ENCODE measurements at places on chromosomes 6 and 20.

GRCh38 chr20:53929974-53930650 lies 140.3 kb downstream of the BCAS1 start:
- no peak for DNase-seq

DNA sequence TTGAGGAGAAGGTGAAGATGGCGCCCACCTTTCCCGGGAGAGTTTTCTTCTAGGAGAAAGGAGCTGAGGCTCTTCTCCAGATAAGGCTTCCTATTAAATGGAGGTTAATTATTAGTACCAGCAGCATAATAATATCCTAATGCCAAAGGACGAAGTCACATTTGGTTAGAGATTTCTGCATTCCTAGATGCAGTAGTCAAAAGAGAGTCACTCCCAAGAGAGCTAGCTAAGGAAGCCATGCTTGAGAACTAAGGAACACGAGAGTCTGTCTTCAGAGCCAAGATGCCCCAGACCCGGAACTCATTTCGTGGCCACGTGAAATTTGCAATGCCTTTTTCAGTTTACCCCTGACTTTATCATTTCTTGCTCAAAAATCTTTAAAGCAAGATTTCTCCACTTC lies 132.7 kb downstream of the TSHZ2 start:
- no peak for DNase-seq

DNA sequence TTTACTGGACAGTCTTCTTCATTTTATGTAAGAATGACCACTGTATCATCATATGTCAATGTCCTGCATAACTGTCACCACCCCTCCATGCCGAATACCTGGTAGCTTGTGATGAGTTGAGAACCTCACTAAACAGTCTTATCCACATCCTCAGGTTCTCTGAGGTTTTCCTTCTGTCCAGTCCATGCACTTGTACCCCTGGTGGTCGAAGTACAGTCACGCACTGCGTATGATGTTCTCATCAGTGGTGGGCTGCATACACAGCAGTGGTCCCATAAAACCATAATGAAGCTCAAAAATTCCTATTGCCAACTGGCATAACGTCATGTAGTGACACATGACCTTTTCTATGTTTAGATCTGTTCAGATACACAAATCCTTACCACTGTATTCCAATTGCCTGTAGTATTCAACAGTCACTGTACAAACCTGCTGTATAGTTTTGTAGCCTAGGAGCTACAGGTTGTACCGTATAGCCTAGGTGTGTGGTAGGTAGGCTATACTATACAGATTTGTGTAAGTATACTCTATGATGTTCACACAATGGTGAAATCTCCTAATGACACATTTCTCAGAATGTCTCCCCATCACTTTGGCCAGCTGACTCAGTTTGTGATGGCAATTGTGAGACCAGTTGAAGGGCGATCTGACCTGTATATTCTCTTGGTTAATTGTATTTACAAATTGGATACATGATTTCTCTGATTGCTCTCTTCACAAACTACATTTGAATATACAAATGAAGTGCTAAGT lies 31.3 kb upstream of the SDCBP2 start:
- DNase-seq, result no peak

DNA sequence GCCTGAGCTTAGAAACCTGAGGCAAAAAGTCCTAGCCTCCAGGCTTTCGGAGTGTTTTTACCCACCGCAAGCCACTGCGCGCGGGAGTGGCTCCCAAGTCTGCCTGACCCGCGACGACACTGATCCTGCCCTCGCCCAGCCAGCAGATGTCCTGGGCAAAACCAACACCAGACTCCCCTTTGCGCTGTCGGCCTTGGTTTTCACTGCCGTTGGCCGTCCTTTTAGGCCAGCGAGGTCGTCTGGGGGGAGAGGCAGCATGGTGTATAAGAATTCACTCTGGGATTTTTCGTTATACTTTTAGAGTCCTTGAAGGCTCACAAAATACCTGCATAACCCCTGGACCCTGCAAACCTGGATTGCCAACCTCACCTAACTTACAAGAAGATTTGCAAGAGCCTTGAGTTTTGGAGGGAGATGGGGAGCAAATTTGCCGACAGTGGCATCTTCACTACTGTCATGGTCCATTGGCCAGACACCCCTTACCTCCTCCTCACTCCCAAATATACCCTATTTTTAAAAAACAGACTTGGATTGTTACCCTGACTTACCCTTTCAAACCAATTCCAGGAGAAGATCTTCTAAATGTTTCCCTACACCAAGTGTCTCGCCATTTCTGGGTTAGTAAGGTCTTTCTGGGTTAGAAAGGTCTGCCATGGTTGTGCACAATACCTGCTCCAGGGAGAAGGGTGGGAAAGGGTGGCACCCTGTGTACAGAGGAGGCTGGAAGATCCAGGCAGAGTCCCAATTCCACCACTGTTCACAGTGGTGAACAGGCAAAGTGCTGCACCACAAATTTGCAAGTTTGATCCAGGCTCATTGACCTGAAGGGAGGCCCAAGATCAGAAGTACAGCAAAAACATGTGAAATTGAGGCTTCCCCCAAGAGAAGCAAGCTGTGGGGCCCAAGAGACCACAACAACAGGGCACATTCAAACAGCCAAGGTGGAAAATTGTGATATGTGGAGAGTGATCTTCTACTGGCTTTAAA lies 4.4 kb downstream of the FOXA2 start:
- no peak for DNase-seq

DNA sequence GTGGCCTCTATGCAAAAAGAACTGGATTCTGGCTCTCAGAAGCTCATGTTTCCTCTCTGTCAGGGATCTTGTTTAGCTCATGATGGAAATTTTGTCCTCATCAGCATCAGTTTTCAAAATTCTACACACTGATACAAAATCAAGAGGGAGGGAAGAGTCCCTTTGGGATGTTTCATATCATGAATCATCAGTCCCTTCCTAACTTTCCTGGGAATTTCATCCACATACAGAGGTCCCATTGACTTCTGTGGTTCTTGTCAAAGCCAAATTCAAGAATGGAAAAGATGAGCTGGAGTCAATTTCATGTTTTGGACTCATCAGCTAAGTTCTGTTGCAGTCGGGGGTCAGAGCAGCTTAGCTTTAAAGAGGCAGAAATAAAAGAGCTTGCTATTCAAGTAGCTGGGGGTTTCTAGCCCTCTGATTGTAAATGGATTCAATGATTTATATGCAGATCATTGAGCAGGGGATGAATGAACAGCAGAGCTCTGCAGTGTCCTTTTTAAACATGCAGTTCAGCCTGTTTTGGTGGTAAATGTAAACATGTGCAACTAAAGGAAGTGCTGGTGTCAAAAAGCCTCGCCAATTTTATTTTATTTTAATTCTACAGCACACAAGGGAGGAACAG lies 21.3 kb upstream of the TMEM14A start:
- DNase-seq, result no peak

DNA sequence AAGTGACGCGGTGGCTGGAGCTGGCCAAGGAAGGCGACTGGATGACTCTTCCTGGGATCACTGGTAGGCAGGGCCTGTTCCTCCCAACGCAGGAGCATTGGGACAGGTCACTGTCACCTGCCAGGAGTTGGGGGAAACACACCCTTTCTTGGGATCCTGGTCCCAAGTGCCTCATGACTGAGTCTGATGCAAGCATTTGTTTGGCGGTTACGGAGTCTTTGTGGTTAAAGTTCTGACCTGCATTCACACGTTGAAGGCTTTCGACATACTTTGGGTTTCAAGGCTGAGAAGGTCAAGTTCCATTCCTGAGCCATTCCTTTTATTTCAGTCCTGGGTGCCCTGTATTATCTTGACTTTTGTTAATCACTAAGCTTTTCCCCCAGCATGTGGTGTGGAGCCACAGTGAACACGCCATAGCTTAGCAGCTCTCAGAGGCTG lies 6.0 kb downstream of the PNLDC1 start:
- DNase-seq, result no peak
